Stimulated activated CD8-positive, alpha-beta memory T cell treated with anti-CD3 and anti-CD28 coated beads, Interleukin-4, amount 100 ng/mL, for 4 hours (primary cell): ENCODE measurements at places on chromosomes 1 and 21.
A peak's percentile ranks its signal among the peaks of the same experiment; 100 is the strongest.

- DNase-seq: no peak
These were observed 16.7 kb downstream of the COL8A2 start for GRCh38 chr1:36108314-36108713.

DNA sequence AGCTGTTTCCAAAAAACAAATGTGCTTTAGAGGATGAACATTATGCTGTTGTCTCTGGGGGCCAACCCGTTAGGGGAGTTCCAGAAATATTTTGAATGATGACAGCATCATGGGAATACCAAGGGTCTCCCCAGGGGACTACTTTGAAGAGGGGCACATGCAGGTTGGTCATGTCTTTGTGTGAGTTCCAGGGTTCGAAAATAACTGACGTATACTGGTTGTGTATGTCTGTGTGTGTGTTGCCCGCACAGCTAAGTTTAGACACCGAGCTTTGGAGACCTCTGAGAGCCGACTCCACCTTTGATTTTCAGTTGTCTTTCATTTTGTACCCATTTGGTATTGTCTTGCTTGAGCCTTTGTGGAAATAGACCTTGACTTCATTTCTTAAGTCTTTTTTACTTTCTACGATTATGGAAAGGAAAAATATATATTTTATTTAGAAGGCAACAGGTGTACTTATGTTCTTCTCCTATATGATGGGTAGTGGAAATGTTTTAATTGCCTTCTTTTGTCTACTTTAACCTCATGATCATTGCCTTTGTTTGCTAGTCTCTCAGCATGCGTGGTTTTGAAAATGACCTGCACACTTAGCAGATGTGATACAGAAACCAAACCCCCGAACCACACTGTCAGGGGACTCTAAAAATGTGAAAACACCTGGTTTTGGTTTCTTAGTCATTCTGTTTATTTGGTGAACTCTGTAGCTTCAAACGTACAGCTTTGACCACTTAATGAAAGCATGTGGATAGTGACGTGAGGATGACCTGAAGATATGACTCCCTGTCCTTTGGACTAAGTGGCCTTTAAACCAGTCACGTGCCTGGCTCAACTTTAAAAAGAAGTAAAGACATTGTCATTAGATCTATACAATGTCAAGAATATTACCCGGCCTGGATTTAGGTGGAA lies 56.5 kb downstream of the GALNT2 start:
- no peak for DNase-seq

DNA sequence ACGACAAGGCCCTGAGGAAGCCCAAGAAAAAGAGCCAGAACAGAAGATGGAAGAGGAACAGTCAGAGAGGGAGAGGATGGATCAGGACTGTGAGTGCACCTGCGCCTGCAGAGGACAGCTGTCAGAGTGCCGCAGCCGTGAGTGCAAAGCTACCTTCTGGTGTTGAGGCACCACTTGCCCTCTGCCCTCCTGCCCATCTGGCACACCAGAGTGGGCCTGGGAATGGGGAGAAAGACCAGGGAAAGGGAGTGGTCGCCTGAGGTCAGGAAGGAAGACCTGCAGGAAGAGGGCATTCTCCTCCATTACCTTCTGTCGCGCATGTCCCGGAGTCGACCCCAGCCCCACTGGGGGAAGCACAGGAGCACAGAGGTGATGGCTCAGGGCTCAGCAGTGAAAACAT lies 26.2 kb downstream of the VASH2 start:
- no peak for DNase-seq

DNA sequence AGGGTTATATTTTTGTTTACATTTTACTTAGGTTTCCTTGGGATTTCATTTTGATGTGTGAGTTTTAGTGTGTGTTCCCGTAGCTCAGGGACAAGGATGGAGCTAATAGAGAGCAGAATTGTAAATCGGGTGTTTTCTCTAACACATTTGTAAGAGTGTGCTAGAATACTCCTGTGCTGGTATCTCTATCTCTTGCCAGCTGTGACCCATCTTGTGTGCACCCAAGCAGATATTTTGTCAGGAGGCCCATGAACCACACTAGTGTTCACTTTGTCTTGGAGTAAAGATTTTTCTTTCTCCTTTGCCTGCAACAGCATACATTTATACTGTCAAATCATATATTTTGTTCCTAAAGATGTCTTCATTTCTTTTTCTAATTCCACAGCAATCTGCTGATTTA lies 23.4 kb downstream of the KRTAP19-8 start:
- DNase-seq: no peak

DNA sequence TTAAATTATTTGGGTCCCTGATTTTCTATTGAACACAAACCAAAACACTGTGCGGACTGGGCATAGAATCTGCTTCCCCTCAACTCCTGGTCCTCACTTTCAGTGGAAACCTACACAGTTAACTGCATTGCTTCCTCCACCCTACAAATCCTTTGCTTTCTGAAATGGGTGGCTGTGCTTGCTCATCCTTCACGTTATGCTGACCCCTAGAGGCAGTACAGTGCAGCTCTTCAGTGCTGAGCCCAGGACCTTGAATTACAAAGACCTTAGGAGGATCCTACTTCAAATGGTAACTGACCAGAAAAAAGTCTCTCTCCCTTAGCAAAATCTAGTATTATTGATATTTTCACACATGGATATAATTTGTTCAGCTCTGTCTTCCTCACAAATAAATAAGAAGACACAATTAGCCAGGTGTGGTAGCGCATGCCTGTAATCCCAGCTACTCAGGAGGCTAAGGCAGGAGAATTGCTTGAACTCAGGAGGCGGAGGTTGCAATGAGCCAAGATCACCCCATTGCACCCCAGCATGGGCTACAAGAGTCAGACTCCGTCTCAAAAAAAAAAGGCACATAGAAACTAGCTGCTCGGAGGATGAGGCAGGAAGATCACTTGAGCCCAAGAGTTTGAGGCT lies 63.4 kb upstream of the L1TD1 start:
- DNase-seq: no peak

GRCh38 chr1:229087906-229088305 lies 183.0 kb upstream of the RAB4A start:
- DNase-seq: no peak

- no peak for DNase-seq
These were observed 178.2 kb upstream of the CAMK1G start for GRCh38 chr1:209405183-209405814.

DNA sequence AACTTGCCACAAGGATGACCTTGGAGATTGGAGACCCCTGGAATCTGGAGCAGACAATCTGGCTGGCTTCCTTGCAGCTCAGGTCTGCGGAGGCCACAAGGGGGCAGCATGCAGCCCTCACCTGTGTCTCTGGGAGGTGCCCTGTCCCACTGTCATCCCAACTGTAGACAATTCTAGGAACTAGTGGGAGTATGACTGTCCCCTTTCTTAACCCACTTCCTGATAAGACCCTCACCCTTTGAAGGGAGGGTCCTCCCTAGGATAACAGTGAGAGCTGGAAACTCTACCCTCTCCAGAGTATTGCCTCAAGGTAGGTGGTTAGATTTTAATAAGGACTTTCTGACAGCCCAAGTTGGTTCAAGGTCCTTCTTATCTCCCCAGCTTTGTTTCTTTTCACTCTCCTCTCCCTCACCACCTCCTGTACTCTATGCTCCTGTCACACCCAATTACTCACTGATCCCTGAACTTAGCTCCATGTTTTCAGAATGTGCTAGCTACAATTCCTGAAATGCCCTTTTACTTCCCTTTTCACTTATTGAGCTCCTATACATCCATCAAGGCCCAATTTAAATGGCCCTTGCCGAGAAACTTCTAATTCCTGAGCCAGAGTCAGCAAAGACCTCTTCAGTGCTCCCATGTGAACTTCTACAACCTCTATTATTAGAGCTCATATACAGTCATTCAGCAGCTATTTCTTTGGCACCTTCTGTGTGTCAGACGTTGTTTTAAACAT lies 9.2 kb upstream of the KCNQ4 start:
- DNase-seq: peak; percentile 47

DNA sequence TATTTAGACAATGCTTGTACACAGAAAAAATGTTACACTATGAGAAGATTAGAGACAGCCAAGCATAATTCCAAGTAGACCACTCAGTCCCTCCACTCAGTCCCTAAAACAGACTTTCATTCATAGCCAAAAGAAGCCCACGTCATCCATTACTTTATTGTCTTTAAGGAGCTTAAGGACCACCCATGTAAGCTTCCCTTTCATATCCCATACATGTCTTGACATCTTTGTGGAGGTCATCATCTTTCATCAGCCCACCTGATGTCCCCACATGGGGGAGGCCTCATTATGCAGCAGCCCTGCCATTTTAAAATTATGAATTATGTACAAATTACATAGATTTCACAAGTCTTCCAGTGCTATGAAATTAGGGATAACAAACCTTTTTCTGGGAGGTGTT lies 92.6 kb upstream of the PALMD start:
- DNase-seq: no peak

GRCh38 chr1:147272042-147272441 lies 29.6 kb downstream of the CHD1L start:
- no peak for DNase-seq

DNA sequence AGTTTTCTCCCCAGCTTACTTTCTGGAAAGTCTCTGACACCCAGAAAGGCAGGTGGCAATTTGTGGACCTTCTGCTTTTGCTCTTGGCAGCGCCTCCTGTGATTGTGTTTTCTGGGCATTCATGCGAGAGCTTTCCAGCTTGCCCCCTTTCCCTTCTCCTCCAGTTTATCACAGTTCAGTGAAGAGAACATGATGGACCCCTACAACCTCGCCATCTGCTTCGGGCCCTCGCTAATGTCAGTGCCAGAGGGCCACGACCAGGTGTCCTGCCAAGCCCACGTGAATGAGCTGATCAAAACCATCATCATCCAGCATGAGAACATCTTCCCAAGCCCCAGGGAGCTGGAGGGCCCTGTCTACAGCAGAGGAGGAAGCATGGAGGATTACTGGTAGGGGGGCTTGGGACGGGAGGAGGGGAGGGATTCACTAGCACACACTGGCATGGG lies 24.3 kb upstream of the IKBKE start:
- no peak for DNase-seq

- no peak for DNase-seq
These were observed 26.3 kb upstream of the KIAA0040 start for GRCh38 chr1:175218786-175219434.

GRCh38 chr1:58572690-58573089 lies 4.4 kb downstream of the TACSTD2 start:
- no peak for DNase-seq

DNA sequence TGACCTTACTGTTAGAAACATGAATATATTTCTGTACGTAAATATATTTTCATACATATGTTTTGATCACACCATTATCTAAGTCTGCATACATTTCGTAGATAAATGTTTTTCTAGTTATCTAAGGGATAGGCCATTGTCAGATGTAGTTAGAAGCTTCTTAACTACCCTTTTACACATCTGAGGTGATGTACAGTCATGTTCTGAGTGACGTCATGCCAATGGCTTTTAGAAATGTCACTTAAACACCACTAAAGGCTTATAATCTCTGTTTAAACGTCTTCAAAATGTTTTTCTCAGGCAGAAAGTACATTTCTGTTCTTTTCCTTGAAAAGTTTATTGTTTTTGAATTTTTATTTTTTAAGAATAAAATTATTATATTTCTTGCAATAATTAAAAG lies 781.9 kb downstream of the MRPL39 start:
- DNase-seq: no peak

DNA sequence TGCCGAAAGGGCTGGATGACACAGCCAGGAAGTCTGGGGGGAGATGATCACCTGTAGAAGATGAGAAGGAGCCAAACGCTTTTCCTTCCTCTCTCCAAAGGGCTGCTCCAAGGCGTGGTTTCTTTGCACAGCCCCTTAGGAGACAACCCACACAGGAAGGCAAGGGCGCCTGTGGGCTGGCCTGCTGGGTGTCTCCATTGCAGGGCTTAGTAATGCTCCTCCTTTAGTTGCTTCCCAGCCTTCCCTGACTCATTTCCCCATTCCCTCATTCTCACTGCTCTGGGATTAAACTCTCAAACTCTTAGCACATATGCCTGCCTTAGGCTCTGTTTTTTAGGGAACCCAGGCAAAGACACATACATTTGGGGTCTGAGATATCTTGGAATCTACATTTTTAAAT lies 1.7 kb upstream of the CLCA1 start:
- no peak for DNase-seq

DNA sequence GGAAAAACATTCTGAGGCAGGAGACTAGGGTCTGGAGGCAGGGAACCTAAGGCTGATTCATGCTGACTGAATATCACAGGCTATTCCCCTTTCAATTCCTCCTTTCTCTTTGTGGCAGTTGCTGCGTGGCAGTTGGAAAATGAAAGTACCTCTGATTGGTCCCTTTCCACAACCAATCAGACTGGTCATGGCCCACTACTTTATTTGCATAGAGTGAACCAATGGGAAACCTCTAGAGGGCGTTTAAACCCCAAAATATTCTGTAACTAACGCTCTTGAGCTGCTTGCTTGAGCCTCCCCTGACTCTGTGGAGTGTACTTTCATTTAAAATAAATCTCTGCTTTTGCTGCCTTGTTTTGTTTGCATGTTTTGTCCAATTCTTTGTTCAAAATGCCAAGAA lies 27.7 kb upstream of the VN1R5 start:
- DNase-seq: no peak

- DNase-seq: no peak
These were observed 53.0 kb downstream of the VANGL1 start for GRCh38 chr1:115694805-115695204.

GRCh38 chr21:34792504-34793089 lies 123.8 kb downstream of the CLIC6 start:
- DNase-seq: no peak

DNA sequence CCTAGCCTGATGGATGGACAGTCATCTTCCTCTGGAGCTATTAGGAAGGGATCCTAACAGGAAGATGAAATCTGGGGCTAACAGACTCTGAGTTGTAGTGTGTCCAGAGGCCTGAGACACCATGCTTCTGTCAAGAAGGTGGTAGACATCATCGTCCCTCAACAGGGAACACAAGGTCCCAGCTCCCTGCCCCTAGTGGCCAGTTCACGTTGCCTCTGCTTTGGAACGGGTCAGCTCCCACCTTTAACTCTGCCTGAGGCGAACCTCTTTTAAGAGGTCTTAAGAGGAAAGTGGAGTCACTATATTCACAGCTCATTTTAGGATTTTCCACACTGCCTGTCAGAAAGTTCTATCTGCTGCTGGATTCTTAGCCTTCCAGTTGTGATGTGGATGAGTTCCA lies 28.3 kb downstream of the LRRC71 start:
- no peak for DNase-seq

DNA sequence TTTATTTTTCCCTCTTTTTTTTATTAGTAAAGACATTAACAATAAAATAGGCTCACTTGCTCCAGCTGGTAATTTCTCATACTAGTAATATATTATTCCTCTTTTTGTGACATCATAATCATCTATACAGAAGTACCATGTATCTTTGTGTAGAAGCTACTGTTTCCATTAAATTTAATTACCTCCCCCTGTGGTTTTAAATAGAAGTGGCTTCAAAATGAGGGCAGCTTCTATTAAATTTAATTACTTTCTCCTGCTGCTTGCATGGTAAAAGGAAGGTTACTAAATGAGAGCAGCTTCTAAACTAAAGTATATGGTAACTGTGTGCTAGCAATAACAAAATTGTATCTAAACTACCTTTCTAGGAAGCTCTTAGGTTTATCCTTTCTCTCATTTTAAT lies 94.0 kb downstream of the DPYD start:
- no peak for DNase-seq

- DNase-seq: no peak
These were observed 268.8 kb upstream of the NR5A2 start for GRCh38 chr1:199758626-199759255.

- DNase-seq: no peak
These were observed 732.4 kb downstream of the MATN1 start for GRCh38 chr1:29991025-29991424.
